SK-N-SH (cell line): ENCODE measurements at places on chromosomes 6 and 20.

GRCh38 chr6:14819001-14819400 lies 426.9 kb upstream of the JARID2 start:
- no peak for DNase-seq

DNA sequence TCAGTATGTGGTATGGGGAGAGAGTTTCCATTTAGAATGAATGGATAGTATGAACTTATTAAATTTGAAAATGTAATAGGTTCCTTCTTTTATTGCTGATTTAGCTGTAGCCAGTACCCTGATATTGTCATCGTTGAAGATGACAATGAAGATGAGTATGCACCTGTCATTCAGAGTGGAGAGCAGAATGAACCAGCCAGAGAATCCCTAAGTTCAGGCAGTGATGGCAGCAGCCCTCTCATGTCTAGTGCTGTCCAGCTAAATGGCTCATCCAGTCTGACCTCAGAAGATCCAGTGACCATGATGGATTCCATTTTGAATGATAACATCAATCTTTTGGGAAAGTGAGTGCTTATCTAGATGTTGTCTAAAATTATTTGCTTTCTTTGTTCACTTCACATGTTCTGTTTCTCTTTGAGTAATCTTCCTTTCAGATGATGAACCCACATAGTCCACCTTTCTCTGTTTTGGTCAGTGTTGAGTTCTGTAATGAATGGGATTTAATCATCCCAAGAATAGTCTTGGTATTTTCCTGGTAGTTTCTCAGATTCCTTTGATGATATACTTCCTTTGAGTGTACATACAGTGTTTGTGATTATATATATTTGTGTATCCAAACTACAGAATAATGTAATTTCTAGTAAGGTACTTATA lies 23.3 kb downstream of the HSF2 start:
- DNase-seq: no peak

- peak; percentile 22 for DNase-seq
Observed at GRCh38 chr6:138945354-138945753, 42.7 kb downstream of the REPS1 start.

GRCh38 chr6:21431526-21431925 lies 162.0 kb upstream of the SOX4 start:
- DNase-seq: no peak

DNA sequence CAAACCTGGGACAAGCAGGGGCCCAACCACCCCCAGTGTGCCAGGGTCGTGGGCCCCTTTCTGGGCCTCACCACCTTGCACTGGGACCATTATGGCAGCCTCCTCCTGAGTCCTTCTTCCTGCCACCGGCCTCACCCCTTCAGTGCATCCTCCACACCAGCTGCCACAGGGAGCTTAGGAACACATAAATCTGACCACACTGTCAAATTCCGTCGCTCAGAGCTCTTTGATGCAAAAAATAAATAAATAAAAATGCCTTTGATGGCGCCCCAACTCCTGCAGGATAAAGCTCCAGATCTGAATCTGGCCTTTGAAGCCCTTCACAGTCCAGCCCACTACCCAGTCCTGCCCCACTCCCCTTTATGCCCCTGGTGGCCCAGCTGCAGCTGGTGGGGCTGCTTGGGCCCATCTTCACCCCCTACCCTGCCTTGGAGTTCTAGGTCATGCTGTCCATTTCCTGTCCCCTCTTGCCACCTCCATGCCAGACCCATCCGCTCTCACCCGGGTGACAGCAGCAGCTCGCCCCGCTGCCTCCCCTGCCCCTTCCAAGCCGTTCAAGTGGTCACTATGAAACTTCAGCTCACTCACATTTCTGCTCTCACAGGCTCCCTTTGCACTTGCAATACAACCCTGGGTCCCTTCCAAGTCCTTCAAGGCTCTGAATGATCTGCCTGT lies 16.0 kb downstream of the MYH7B start:
- DNase-seq: no peak

- no peak for DNase-seq
Observed at GRCh38 chr6:45816674-45817297, 198.9 kb downstream of the CLIC5 start.

GRCh38 chr6:105184921-105185320 lies 5.1 kb upstream of the POPDC3 start:
- DNase-seq: no peak

GRCh38 chr6:35784200-35784599 lies 3.4 kb downstream of the CLPSL1 start:
- no peak for DNase-seq

DNA sequence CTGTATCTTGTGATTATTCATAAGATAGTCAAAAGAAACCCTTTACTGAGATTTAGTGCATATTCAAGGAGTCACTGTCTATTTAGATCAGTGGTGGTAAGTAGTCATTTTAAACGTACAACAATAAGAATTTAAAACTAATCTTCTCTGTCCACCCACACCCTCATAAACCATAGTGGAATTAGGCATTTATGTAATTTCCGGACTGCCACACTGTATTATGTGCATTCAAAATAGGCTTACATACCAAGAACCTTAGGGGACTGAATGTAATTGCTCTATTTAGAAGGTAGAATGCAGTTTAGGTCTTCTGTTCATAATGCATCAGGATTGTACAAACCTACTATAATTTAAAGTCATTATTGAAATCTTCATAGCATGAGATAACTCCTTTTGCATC lies 685.4 kb downstream of the TENT5A start:
- DNase-seq: no peak

- no peak for DNase-seq
Observed at GRCh38 chr6:168612586-168612985, 171.6 kb downstream of the SMOC2 start.

- DNase-seq: no peak
Observed at GRCh38 chr6:6588064-6588923, at the start of gene LY86. LY86 (plus strand) TSS chr6:6588720; CDS start chr6:6588735, 15 bp downstream.

DNA sequence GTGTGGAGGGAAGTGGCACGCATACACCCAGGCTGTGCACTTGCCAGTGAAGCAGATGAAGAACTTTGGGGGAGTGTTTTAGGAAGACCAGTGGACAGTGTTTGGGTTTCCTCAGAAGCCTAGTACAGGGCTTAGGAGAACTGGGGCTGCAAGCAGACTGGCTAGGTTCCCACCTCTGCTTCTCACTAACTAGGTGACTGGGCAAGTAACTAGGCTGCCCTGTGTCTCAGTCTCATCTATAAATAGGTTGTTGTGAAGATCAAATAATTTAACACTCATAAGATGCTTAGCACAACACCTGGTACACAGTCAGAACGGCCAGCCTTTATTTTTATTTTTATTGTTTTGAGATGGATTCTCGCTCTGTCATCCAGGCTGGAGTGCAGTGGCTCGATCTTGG lies 312.1 kb downstream of the CDH26 start:
- no peak for DNase-seq

DNA sequence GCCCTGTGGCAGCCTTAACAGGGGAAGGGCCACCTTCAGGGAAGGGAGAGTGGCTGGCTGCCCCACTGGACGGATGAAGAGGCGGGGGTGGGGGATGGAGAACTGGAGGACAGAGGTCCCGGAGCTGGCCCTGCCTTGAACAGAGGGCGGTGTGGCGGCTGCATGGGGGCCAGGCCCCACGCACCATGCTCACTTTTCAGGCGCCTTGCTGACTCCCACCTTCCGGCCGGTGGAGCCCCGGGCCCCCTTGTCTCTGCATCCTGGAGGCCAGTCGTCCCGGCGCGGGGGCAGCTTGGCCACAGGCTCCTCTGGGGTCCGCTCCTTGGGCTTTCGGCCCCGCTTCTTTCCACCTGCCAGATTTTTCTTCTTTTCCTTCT lies 3.5 kb upstream of the UCKL1 start:
- no peak for DNase-seq

DNA sequence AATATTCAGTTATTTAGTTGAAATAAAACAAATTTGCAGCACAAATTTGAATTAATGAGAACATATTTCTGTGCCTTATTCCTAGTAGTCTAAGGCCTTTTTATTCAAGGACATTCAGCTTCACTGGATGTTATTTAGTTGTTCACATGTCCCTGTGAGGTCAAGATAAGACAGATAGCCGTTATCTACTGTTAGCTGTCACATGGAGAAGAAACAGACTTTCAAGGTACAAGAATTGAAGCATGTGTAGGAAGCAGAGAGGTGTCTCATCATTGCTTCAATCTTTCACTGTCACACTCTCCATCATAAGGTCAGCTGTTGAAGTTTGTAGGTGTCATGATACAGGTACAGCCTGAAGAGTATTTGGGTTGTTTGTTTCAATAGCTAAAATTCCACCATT lies 112.9 kb upstream of the JAG1 start:
- no peak for DNase-seq

GRCh38 chr20:12893653-12894052 lies 115.1 kb upstream of the SPTLC3 start:
- DNase-seq: no peak

- no peak for DNase-seq
Observed at GRCh38 chr20:45283551-45284057, 23.0 kb upstream of the RBPJL start.

- no peak for DNase-seq
Observed at GRCh38 chr6:150269130-150269856, 99.5 kb upstream of the IYD start.

DNA sequence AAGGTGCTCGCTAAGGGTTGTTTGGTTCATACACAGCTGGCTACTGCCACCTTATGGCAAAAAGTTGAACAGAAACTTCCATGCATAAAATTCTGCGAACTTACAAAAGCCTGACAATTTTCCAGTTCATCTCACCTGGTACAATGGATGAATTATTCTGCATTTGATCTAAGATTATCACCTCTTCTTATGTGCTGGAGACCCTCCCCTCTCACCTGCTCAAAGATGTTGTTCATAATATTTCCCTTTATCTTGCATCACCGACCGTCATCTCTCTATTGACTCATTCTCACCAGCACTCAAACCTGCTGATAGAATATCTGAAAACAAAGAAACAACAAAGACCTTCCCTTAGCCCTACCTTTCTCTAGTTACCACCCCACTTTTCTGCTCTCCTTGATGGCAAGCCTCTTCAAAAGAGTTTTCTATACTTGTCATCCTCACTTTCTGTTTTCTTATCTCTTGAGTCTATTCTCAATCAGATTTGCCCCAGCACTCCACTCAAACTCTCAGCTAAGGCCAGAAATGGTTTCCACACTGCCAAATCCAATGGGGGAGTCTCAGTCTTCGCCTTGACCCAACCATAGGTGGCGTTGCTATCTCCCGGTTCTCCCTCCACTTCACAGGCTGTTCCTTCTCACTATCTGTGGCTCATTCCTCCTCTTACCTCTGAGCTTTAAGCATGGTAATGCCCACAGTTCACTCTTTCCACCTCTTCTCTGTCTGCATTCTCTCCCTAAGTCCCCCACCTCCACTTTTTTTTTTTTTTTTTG lies 25.8 kb downstream of the SNRNP48 start:
- peak; percentile 41 for DNase-seq

- no peak for DNase-seq
Observed at GRCh38 chr6:79403086-79403485, 134.1 kb downstream of the LCA5 start.

DNA sequence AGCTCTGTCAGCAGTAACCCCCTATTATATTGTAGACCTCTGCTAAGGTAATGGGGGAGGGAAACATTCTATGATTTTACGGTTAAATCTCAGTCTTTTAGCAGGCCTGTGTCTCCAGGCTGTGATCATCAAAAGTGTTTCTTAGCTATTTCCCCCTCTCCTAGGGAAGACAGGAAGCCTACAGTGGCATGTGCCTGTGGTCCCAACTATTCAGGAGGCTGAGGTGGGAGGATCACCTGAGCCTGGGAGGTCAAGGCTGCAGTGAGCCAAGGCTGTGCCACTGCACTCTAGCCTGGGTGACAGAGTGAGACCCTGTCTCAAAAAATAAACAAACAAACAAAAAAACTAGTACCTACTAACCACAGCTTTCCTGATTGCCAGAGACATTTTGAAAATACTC lies 67.9 kb downstream of the DNAAF9 start:
- DNase-seq: no peak

GRCh38 chr6:285030-285771 lies 7.1 kb upstream of the DUSP22 start:
- DNase-seq: no peak

DNA sequence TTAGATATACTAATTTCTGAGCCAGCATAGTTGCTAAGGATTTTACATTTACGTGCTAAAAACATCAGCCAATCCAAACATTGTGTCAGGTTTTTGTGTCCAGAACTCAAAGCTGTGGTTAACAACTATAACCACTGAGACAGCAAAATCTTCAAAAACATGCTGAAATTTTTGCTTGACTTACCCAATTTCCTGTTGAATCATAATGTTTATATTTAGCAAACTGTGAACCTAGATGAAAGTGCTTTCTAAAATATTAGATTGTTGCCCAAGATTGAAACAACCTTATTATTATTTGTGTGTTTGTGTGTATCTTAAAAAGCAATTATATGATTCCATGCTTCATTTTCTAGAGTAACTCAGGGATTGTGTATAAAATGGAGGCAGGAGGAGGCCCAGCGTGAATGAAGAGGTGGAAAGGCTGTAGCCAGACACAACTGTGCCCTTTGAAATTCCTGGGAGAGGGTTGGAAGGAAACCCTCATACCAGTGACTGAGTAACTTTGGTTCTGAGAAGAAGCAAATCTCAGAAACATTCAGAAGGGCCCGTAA lies 48.0 kb downstream of the ARMC2 start:
- no peak for DNase-seq

- peak; percentile 42 for DNase-seq
Observed at GRCh38 chr6:147507162-147508041, 1.1 kb upstream of the SAMD5 start.

DNA sequence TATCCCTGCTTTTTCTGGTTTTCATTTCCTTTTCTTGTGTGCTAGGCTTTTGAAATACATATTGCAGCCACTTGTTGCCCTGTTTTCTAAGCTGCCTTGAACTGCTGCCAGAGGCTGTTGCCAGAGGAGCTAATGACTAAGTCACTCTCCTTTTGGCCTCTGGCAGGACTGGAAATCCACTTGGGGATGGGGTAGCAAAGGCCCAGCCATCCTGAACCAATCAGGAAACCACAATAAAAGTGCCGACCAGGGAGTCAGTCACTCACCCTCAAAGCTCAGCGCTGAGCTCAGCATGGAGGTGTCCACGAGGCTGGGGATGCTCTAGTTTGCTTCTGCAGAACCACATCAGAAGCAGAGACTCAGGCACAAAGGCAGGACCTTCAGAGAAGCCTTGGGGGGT lies 813.0 kb downstream of the DHX35 start:
- DNase-seq: no peak

DNA sequence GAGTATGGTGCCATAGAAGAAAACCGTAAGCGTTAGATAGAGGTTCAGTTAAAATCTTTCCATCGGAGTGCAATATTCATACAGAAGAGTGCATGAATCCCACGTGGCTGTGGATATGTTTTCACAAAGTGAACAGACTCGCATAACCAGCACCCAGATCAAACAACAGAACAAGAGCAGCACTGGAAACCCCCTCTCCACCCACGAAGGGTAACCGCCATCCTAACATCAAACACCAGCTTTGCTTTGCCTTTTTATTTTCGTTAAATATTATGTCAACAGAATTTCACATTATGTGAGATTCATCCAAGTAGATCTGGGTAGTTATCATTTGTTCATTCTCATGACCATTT lies 4.7 kb downstream of the GTSF1L start:
- no peak for DNase-seq

DNA sequence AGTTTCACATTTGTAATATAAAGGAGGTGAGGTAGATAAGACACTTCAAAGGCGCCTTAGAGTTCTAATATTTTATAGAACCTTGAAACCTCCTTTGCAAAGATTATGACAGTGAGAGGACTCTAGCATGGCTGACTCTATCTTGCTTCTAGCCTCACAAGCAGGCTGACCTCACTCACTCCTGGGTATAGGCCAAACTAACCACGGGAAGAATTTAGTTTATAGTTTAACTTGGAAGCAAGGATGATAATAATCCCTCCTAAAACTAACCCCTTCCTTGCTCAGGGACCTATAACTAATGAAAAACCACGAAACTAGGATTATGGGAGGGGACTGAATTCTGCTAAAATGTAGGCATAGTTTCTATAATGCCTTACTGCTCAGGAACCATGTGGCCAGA lies 84.3 kb downstream of the FILIP1 start:
- no peak for DNase-seq
